ENCODE measurements at places on chromosomes 2 and 18. TPM values are rescaled to one million over a fixed set of nuclear protein-coding genes. Genes with fewer than 3 reads are reported as not detected.

GRCh38 chr2:241656190-241656741 is 18.8 kb downstream of the ATG4B start:
- DNase-seq: no peak

DNA sequence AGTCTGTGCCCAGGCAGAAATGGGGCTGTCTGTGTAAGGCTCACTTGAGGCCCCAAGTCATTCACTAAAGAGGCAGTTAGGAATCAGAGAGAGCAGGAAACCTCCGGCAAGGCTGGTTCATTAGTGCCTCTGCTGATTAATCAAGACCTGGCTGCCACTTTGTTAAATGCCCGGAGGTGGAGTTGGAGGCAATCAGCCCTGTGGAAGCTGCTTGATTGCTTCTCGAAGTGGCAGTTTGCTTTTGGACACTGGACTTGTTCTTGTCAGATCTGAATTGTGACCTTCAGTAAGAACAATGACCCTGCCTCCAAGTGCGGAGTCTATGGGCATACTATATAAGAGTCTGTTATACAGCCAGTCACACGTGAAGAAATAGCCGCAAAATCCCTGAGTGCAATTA is 183.9 kb upstream of the LINC00305 start:
- DNase-seq: no peak

DNA sequence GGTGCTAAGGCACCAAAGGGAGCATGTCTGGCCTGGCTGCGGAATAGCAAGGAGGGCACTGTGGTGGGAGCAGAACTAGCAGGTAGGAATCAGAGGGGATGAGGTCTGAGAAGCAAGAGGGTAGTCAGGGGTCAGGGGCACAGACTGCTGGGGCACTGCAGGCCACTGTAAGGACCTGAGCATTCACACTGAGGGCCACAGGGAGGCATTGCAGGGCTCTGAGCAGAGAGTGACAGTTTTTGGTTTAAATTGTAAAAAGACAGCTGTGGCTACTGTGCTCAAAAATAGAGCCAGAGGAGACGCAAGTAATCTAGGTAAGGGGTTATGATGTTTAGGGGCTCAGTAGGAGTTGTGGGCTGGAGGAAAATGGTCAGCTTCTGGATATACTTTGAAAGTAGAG is 41.5 kb downstream of the ARHGAP25 start:
- DNase-seq: no peak

TUBA3E gene
- total RNA-seq: not detected

DNA sequence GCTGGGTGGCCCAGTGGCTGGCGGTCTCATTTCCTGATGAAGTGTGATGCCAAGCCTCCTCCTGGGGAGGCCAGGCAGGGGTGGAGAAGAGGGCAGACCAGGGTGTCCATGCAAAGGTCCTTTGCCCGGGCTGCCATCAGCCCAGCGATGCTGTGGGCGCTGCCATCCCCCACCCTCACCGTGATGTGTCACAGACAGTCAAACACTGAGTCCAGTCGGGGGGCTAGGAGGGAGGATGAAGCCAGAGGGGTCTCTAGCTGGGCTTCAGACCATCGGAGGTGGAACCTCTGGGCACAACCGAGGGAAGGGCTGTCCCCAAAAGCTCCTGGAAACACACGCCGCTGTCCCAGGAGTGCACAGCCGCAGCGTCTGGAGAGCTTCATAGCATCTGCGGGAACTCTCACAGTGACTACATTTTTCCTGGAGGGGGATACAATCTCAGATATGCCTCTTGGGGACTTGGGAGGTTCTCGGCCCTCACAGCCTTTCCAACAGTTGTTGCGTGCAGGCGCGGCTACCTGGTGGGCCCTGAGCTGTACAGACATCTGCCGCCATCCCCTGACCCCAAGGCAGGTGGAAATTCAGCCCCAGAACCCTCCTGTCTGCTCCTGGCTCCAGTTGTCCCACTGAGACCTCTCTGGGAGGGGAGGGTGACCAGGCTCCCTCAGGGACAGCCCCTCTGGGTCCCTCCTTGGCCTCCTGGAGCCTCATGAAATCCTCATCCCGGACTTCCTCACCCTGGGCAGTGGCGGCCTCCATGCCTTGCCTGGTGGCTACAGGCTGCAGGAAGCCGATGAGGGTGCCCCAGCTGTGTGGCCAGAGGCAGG is 26.5 kb upstream of the OTOS start:
- DNase-seq: no peak

DNA sequence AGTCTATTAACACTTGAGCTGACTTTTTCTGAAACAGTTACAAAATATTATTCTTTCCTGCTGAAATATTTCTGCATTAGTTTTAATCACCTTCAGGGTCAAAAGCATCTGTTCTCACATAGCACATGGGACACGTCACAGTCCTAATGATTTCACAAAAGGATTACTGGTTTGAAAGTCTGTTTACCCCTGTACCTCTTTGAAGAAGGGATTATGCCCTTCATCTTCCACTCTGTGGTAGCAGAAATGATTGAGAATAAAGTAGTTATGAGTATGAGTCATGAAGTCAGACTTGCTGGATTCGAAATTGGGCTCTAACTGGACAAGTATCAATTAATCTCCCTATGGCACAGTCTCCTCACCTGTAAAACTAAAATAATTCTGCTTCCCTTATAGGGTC is 121.2 kb downstream of the SATB2 start:
- DNase-seq: no peak

OR6B2 gene
- not detected for total RNA-seq

DNA sequence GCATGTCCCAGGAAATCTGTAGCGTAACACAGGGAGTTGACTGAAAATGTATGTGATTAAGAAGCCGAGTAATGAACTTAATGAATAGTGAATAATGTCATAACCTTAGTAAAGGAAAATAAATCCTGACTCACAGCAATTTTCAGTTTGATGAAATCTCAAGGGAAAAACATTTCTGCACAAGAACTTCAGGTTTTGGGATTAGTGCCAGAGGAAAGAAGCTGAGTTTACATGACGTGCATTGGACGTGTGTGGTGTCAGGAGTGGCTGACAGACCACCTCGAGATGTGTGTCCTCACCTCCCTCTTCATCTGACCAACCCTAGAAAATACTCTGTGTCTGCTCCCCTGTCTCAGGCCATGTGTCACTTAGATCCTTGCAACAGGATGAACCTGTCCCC is 39.1 kb downstream of the VWA3B start:
- no peak for DNase-seq

DNA sequence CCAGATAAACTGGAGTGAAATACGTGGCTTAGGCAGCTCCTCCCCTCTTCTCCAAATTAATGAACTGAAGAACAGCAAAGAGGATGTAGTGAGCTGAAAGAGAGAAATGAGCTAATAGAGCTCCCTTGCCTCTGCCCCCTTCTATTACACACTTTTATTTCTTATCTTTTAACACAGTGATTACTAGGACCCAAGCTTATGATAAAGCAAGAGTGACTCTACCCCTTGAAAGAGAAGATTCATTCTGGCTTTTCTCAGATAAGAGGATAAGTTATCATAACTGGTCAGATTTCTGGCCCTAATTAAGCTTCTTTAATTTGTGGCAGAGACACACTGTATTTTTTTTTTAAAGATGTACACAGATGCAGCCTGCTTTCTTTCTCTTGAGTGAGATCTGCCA is 102.2 kb downstream of the MSTN start:
- DNase-seq: no peak

CD8B2 gene
- not detected for total RNA-seq

DSG4 gene
- not detected for total RNA-seq

- DNase-seq: no peak
These were observed 124.7 kb upstream of the SERPINE2 start for GRCh38 chr2:224163566-224164307.

GRCh38 chr2:64955467-64955866 is 33.7 kb upstream of the SLC1A4 start:
- no peak for DNase-seq

GRCh38 chr2:98846041-98846440 is 90.0 kb downstream of the CRACDL start:
- no peak for DNase-seq

GRCh38 chr18:37672932-37673595 is 107.5 kb upstream of the CELF4 start:
- DNase-seq: no peak

UGT1A10 gene
- total RNA-seq: not detected

ITPRIPL1 gene
- 15.5 TPM for total RNA-seq

DNA sequence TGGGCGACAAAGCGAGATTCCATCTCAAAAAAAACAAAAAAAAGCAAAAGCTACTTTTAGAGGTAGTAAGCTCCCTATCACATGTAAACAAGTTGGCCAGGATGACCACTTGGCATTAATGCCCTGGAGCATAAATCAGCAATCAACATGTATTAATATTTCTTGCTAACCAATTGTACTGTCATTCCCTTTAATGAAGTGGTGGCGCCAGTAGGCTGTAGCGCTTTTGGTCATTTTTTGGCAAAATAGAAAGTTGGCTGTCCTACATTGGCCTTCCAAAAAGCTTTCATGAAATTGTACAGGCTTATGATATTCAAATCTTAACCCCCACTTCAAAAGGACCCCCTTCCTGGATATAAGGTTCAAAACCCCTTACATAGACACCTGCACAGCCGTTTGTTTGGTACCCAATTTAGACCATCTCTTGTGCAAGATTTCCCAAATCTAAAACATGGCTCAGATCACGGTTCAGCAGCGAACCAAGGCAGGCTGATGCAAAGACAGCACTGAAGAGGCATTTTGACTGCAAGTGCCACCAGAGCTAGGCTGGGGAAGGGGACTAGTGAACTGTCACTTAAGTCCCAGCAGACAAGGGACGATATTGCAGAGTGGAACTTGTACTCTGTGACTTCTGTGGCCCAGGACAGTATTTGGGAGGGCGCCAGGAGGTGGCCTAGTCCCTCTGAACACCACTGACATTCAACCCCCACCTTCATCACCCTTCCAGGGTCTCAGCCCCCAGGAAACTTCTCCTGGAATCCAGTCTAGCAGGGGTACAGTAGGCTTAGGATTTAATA is 31.9 kb downstream of the SMAD7 start:
- no peak for DNase-seq

- no peak for DNase-seq
These were observed 512.8 kb upstream of the POU3F3 start for GRCh38 chr2:104340879-104341828.

- DNase-seq: no peak
These were observed 150.5 kb upstream of the XPO1 start for GRCh38 chr2:61688369-61689334.

GRCh38 chr18:58235001-58235436 is 191.0 kb downstream of the NEDD4L start:
- no peak for DNase-seq

DNA sequence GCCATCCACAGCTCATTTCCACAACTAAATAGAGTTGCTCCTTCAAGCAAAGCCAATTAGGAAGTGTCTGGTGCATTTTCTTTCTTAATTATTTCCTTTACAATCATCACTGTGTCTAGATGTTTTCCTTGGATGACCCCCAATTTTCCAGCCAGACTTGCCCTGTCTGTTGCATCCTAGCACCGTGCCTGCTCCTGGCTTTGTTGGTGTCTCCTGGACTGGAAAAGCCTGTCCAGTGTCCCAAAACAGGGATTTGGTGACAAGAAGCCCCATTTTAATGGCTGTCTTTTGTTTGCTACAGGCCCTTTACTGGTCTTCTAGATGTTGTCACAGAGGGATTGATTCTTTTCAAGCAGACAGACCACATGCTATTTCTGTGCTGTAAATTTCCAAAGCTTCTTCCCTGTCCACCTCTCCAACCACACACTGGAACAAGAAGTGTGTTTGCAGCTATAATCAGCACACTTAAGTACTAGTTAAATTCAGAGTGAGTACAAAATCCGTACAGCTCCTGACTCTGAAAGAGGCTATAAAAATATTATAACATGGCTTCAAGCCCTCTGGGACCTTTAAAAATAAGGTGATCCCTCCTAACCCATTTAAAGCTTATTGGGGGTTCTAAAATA is 38.4 kb downstream of the RNF144A start:
- DNase-seq: no peak

DNA sequence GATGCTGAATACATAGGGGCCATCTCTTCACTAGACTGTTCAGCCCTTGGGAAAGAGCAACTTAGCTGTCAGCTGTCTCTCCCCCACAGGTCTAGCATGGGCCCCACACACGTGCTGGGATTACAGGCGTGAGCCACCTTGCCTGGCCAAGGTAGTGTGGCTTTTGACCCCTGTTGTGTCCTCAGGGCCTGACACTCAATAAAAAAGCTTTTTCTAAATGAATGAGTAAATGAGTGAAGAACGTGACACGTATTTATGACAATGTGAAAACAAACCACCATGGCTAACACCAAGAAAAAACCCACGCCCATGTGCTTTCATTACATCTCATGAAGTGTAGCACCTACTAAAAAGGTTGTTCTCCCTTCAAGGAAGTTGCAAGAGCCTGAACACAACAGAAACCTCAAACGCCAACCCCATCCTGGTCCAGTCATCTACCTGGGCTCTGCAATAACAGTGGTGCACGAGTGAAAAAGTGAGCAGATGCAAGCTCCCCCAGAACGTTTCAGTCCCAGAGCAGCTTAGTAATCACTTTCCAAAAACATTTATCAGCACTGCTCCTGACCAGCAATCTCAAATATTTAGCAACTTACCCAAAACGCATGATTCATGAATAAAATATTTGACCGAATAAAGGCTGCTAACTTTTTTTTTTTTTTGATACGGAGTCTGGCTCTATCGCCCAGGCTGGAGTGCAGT is 3.4 kb downstream of the WDFY1 start:
- peak; percentile 75 for DNase-seq

- DNase-seq: no peak
These were observed 34.6 kb downstream of the RDH14 start for GRCh38 chr2:18525852-18526251.

GRCh38 chr2:15047184-15047583 is 414.7 kb downstream of the LRATD1 start:
- no peak for DNase-seq

DNA sequence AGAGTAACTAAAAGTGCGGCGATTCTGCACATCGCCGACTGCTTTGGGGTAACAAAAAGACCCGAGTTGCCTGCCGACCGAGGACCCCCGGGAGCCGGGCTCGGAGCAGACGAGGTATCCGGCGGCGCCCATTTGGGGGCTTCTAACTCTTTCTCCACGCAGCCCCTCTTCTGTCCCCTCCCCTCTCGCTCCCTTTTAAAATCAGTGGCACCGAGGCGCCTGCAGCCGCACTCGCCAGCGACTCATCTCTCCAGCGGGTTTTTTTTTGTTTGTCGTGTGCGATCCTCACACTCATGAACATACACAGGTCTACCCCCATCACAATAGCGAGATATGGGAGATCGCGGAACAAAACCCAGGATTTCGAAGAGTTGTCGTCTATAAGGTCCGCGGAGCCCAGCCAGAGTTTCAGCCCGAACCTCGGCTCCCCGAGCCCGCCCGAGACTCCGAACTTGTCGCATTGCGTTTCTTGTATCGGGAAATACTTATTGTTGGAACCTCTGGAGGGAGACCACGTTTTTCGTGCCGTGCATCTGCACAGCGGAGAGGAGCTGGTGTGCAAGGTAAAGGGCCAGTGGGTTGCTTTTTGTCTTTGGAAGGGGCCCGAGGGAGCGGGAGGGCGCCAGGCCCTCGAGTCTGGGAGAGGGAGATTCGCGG is 1.4 kb downstream of the TRIB2 start:
- DNase-seq: no peak

PDCD1 gene
- total RNA-seq: 25.4 TPM

FBLN7 gene
- 48.5 TPM for total RNA-seq
